IMR-90 (cell line): ENCODE measurements at places on chromosomes 6 and 20. TPM values are rescaled to one million over a fixed set of nuclear protein-coding genes. Genes with fewer than 3 reads are reported as not detected.

MMP24 gene
- total RNA-seq = 0.36 and 0.56 TPM in 2 replicates

BPIFB4 gene
- total RNA-seq = not detected in 2 replicates

PBOV1 gene
- not detected in 2 replicates for total RNA-seq

GLP1R gene
- not detected in 2 replicates for total RNA-seq

TSBP1 gene
- total RNA-seq = not detected in 2 replicates

PGBD1 gene
- total RNA-seq = 6.3 and 6.9 TPM in 2 replicates

SYCP2L gene
- total RNA-seq = not detected in 2 replicates

C20orf96 gene
- 1.1 and 2.0 TPM in 2 replicates for total RNA-seq

GNMT gene
- total RNA-seq = not detected in 2 replicates

OPRM1 gene
- not detected in 2 replicates for total RNA-seq

HSF2 gene
- total RNA-seq = 28.9 and 31.1 TPM in 2 replicates

ARFGEF3 gene
- under 0.01 TPM in 2 replicates for total RNA-seq

DNA sequence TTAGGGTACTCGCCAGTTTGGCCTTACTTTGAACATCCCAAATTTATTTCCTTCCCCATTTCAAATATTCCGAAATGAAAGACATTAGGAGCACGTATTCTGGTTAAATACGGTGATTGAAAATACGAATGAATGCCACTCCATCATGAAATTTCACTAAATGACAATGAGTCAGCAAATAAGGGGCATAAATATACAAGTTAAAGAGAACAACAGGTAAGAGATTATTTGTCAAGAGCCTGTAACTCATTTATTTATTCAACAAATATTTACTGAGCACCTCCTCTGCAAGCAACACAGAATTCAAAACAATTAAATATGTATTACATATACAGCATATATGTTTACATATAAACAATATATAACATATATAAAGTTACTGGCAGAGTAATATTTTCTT, 44.8 kb downstream of the MYB start:
- no peaks in the 10 kb centered on the region for H3K4me1 ChIP-seq
- H3K27me3 ChIP-seq = no peaks in the 10 kb centered on the region
- H3K36me3 ChIP-seq = no peaks in the 10 kb centered on the region
- H3K27ac ChIP-seq = no peak overlapping the region

- no peaks in the 10 kb centered on the region for H3K27me3 ChIP-seq
- H3K36me3 ChIP-seq = no peaks in the 10 kb centered on the region
- H3K27ac ChIP-seq = no peak overlapping the region
- H3K4me1 ChIP-seq = no peaks in the 10 kb centered on the region
- no peak overlapping the region for H3K4me3 ChIP-seq
These were observed 953.9 kb downstream of the KIF16B start for GRCh38 chr20:15619341-15619740.

DNA sequence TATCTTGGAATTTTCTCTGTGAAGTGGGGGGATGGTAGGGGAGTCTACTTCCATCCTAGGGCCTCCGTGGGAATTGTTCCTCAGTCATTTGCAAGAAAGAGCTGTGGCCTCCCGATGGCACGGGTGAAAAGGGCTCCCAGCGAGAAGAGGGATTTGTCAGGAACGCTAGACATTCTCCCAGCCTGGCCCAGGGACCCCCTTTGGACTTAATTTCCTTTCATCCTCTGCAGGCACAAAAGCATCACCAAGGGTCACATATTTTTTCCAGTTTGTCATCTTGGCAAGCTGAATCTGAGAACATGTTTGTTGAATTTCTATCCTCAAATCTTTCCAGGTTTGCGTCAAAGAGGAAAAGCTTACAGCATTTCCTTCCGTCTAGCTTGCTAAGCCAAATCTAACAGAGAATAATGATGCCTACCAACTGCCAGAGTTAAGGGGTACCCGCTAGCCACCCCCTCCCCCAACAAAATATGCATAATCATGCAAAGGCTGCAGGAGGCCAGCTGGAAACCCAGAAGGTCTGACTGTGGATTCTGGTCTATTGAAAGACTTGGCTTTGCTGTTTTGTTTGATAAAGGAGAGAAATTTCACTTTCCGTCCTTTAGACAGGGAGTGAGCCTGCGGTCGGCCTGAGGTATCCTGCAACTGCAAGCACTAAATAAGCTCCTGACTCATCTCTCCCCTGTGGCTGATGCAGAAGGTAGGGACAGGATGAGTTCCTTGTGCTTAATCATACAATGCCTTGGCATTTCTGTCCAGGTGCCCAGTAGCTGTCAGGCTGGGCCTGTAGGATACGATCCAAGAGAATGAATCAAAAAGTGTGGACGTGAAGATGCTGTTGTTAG, 23.1 kb downstream of the PSMG4 start:
- H3K4me1 ChIP-seq = peaks cover 18% of the 10 kb centered on the region
- peaks cover 2% of the 10 kb centered on the region; the same call in 1 of the 2 replicates for H3K36me3 ChIP-seq
- DNase-seq = peak; percentile 85
- H3K27me3 ChIP-seq = no peaks in the 10 kb centered on the region

GRCh38 chr20:54061101-54061881, 9.1 kb downstream of the BCAS1 start:
- no peaks in the 10 kb centered on the region for H3K36me3 ChIP-seq
- no peak overlapping the region for H3K27ac ChIP-seq
- peak; percentile 7 for DNase-seq

DNA sequence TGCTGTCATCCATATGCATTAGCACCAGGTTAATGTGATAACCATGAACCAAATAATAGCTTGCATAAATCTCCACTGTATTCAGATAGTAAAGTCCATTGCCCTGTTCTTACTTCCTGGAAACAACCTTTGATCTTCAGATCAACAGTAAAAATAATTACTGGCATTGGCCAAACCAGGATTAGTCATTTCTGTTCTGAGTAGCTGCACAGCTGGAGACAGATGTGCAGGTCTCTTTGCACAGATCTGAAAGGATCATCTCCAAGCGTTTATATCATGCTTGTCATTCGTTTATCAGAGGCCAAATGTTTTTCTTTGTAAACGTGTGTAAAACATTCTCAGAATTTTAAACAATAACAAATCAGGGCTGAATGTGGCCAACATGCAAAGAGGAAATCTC, 134.4 kb upstream of the HMGCLL1 start:
- H3K27ac ChIP-seq = peak overlapping the region; percentile 58; the same call in 1 of the 2 replicates
- peak; percentile 85 for DNase-seq
- peaks cover 4% of the 10 kb centered on the region for H3K4me1 ChIP-seq
- no peaks in the 10 kb centered on the region for H3K36me3 ChIP-seq
- H3K4me3 ChIP-seq = no peak overlapping the region

DNA sequence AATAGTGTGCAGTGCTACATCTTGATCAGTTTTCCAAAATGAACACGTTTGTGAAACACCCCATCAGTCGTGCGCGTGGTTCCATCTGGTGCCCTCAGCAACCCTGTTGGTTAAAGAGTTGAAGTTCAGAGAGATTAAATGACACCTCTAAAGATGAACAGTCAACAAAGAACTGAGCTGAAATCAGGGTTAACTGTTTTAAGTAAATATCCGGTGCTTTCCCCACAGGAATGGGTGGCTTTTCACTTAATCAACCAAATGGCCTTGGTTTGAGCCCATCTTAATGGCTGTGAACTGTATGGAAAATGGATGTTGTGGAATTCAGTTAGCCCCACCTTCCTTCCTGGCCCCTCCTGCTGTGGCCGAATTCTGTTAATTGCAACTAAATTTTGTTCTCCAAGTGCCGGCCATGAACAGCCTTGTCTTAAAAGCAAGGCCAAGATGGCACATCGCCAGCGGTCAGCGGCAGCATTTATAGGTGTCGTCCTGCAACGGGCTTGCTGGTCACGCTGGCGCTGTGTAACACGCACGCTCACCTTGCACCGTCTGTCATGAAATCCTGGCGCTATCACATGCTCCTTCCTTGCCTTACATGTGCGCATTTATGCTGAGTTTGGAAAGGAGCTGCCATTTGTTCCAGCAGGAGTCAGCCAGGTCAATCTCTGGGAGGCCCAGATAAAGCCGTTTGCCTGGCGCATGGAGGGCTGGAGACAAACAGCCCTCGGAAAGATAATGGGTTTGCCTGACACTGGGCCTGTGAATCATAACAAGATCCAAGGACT, 164.5 kb downstream of the ERMARD start:
- no peak overlapping the region for H3K4me3 ChIP-seq
- H3K27me3 ChIP-seq = no peaks in the 10 kb centered on the region
- no peaks in the 10 kb centered on the region for H3K4me1 ChIP-seq
- no peak overlapping the region for H3K27ac ChIP-seq

DNA sequence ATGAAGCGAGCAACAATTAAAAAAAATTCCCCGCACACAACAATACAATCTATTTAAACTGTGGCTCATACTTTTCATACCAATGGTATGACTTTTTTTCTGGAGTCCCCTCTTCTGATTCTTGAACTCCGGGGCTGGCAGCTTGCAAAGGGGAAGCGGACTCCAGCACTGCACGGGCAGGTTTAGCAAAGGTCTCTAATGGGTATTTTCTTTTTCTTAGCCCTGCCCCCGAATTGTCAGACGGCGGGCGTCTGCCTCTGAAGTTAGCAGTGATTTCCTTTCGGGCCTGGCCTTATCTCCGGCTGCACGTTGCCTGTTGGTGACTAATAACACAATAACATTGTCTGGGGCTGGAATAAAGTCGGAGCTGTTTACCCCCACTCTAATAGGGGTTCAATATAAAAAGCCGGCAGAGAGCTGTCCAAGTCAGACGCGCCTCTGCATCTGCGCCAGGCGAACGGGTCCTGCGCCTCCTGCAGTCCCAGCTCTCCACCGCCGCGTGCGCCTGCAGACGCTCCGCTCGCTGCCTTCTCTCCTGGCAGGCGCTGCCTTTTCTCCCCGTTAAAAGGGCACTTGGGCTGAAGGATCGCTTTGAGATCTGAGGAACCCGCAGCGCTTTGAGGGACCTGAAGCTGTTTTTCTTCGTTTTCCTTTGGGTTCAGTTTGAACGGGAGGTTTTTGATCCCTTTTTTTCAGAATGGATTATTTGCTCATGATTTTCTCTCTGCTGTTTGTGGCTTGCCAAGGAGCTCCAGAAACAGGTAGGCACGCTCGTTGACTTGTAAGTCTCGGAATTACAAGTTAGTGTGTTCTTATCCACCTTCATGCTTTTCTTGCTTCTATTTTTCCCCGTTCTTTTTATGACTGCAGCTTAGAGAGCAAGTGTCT, at the start of gene EDN1:
TSS of gene EDN1 (plus strand) at position 429 of the 888 bp plus-strand sequence. CDS start at position 698, 269 bp downstream.
- H3K4me3 ChIP-seq = peak within 1 kb of the TSS; percentile 74
- H3K27ac ChIP-seq = peak within 1 kb of the TSS; percentile 83
- no peaks in the 10 kb centered on the region for H3K27me3 ChIP-seq
- H3K36me3 ChIP-seq = peaks cover 1% of the 10 kb centered on the region; the same call in 1 of the 2 replicates
- DNase-seq = peak; percentile 84

- H3K36me3 ChIP-seq = no peaks in the 10 kb centered on the region
- no peak for DNase-seq
- H3K4me3 ChIP-seq = no peak overlapping the region
- H3K27ac ChIP-seq = no peak overlapping the region
- H3K4me1 ChIP-seq = no peaks in the 10 kb centered on the region
These were observed 16.4 kb downstream of the GLYATL3 start for GRCh38 chr6:49516147-49516505.

DNA sequence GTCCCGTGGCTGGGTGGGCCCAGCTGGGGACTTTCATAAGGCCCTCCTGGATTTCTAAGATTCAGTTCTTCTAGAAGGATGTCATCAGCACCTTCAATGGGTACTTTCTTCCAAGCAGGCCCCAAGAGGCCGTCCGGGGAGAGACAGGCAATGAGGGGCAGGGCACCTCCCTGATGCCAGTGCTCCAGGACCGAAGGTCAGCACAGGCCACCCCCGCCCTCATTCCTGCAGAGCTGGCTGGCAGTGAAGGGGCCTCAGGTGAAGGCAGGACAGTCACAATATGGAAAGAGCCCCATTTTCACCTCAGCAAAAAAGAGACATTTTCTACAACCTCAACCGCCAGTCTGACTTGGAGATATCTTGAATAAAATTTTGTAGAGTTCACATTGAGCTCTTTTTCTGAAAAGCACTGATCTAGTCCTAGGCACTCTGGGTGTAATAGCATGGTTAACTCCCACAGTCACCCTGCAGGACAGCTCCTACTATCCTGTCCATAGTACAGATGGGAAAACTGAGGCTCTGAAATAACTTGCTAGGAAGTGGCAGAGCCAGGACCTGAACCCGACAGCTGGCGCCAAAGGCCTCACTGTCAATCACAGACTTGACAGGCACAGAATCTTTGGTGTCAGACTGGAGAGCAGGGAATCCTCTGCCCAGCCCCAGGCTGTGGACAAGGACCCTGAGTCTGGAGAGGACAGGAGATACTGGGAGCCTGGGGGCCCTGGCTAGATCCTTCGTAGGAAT, 50.3 kb downstream of the RRBP1 start:
- no peak for DNase-seq
- peaks cover 99% of the 10 kb centered on the region for H3K36me3 ChIP-seq
- no peaks in the 10 kb centered on the region for H3K27me3 ChIP-seq
- no peaks in the 10 kb centered on the region; the same call in 1 of the 2 replicates for H3K4me1 ChIP-seq

DNA sequence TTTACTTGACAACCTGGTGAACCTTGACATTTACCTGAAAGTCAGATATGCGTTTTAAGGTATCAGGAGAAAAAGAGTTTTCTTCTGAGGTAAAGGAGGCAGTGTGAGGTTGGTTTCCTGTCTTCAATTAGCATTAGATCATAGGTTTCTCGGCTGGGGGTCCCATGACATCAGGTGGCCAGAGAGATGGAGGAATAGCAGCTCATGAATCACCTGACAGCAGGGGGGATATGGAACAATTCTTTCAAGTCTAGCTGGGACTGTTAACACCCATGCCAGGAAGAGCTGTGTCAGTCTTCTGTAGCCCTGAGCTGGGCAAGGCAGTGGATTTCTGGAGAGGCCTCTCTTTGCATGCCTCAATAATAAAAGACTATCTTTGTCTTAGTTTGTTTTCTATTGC, 108.0 kb upstream of the TMEM170B start:
- H3K4me1 ChIP-seq = peaks cover 41% of the 10 kb centered on the region
- DNase-seq = no peak
- H3K4me3 ChIP-seq = no peak overlapping the region
- no peak overlapping the region; the same call in 1 of the 2 replicates for H3K27ac ChIP-seq
- H3K27me3 ChIP-seq = no peaks in the 10 kb centered on the region
- H3K36me3 ChIP-seq = no peaks in the 10 kb centered on the region

- H3K4me3 ChIP-seq = no peak overlapping the region
- no peak overlapping the region for H3K27ac ChIP-seq
- no peaks in the 10 kb centered on the region; the same call in 1 of the 2 replicates for H3K4me1 ChIP-seq
- H3K36me3 ChIP-seq = no peaks in the 10 kb centered on the region
These were observed 121.1 kb downstream of the PLEKHG1 start for GRCh38 chr6:150720774-150721233.

DNA sequence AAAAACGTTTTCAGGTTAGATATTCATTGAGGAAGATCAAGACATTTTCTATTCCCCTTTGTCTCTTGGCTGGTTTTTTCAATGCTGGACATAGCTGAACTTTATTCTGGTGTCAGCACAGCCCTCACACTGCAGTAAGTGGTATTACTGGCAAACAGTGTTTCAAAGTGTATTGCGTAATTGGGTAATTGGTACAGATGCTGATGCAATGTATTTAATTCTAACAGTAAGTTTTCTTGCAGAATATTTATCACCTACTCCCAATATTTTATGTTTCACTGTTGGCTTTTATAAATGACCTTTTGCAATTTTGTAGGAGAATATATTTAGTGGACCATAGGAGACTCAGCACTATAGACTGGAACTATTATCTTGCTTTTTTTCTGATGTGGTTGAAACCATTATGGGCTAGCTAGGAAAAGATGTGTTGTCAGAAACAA, 287.6 kb upstream of the SOX4 start:
- H3K4me3 ChIP-seq = no peak overlapping the region
- H3K27me3 ChIP-seq = no peaks in the 10 kb centered on the region

GRCh38 chr6:164039954-164040375, 625.4 kb downstream of the QKI start:
- H3K27ac ChIP-seq = no peak overlapping the region
- no peak for DNase-seq
- H3K4me3 ChIP-seq = no peak overlapping the region
- no peaks in the 10 kb centered on the region for H3K36me3 ChIP-seq
- no peaks in the 10 kb centered on the region for H3K27me3 ChIP-seq
